ENCODE measurements at places on chromosomes 11 and 22.
A peak's percentile ranks its signal among the peaks of the same experiment; 100 is the strongest.

DNA sequence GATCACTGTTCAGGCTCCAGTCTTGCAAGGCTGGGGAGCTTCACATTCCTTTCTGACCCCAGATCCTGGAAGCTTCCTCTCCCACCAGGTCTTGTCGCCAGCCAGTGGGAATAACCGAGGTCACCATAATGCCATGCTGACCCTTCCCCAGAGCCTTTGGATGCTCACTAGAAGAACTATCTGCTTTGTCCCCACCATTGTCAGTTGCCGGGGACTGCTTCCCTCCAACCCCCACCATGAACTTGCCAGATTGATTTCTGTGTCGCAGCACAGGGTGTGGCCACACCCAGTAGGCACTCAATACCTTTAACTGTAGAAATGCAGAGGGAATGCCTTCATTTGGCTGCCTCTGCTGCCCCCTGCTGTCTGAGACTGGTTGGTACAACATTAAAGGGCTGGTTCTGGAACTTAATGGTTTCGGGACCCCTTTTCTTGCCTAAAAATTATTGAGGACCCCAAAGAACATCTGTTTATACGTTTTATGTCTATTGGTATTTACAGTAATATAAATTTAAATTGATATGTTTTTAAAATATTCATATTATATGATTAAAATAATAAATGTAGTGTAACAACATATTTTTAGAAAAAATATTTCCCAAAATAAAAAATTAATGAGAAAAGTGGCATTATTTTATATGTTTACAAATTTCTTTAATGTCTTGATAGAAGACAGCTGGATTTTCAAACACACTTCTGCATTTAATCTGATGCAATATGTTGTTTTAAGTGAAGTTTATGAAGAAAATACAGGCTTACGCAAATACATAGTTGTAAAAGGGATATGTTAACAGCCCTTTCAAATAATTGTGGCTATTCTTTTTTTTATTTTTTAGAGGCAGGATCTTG, 6.7 kb upstream of the GDPD5 start:
- peak; percentile 62 for DNase-seq

DNA sequence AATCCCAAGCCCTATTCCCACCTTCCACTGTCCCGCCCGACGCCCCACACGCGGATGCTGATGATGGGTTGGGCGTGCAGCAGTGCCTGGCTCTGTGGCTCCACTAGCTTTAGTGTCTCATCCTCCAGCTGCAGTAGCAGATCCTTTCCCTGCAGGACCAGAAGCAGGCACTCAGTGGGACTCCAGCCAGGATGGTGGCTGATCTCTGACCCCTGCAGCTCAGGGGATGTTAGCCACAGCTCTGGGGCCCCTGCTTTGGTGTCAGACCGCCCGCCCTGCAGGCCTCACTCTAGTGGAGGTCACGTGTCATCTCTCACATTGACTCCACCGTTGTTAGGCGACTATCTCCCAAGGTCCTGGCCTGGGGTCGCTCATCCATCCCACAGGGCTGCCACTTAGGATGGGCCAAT, 11.8 kb downstream of the SMPD1 start:
- no peak for DNase-seq

DNA sequence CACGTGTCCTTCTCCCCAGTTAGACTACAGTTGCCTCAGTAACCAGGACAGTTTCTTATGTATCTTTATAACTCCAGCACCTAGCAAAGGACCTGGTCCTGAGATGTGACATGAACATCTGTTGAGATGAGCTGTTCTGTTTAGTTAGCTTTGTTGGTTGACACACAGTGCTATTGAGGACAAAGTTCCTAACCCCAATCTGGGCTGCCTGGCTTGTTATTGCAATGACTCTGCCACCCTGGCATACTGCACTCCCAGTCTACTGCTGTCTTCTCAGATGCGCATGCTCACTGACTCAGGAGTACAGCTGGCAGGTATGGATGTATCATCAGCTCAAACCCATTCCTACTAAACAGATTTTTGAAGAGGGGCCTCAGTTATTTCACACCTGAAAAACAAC, 7.4 kb downstream of the DESI1 start:
- DNase-seq = no peak

GRCh38 chr22:49413551-49413950, 414.1 kb downstream of the BRD1 start:
- no peak for DNase-seq

- no peak for DNase-seq
Observed at GRCh38 chr11:130103296-130103814, 33.7 kb downstream of the APLP2 start.

DNA sequence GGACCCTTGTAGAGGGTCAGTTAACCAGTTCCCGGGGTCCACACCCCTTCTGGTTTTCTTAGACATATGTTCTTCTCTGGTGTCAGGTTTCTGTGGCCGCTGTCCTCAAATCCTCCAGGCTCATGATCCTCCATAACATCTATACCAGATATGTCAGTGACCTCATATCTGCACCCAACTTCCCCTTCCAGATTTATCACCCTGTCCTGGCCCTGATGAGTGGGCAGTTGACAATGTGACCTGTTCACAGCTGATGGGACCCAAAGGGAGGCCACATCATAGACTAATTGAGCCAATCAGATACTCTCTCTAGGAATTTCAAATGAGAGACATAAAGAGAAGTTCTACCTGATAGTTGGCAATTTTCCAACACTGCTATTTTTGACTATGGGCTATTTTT, 5.1 kb downstream of the DKK3 start:
- no peak for DNase-seq

DNA sequence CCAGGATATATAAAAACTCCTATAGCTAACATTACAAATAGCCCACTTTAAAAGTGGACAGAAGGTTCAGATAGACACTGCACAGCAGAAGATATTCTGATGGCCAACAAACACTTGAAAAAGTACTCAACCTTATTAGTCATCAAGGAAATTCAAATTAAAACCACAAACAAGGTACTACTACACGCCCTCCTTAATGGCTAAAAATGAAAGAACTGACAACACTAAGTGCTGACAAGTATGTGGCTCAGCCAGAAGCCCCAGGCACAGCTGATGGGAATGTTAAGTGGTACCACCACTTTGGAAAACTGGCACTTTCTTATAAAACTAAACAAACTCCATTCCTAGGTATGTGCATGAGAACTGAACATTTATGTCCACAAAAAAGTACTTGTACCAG, 320.1 kb downstream of the TBC1D22A start:
- no peak for DNase-seq

DNA sequence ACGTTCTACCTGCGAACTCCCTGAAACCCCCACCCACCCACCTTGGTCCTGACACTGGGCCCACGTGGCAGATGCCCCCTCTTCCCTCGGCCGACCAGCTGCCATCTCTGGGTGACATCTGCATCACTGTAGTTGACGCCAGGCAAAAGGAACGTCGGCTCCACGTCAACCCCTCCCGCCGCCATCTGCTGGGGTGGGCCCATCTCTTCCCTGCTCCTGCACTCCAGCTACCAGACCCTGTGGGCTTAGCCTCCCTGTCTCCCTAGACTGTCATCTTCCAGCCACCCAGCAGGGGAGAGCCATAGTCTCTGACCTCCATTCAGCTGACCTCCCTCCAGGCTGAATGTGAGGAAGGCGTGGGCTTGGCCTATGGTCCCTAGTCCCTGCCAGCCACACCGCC, 21.4 kb downstream of the CHID1 start:
- no peak for DNase-seq

DNA sequence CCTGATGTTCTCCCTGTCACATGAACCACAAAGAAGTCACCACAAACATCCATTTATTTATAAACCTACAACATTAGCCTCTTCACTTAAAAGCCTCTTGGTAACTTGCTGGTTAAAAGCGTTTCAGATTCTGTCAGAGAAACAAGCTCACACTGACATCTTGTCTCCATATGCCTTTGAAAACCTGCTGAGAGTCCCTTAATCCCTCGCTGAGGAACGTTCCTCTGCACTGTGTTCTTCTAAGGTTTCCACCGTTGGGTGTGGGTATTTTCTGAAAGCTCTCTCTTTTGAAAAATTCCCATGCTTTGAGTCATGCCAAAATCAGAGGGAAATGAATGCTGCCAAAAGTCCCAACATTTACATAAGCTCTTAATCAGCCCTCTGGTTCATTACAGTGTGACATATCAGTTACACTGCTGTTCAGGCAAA, 149.8 kb downstream of the CCDC34 start:
- DNase-seq = no peak

DNA sequence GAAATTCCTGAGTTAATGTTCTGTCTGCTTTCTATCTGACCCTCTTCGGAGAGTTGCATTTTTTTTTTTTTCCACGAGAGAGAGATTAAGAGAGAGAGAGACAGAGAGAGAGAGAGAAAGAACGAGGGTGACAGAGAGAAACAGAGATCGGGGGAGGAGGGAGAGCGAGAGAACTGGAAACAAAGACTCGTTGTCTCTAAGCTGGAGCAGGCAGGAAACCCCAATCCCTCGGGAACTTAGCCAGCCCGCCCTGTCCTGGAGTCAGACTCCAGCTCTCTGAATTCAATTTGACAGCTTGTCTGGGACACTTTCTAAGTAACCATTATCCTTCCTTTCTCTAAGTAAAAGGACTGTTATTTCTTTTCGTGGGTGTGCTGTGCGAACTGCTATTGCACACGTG, 76.9 kb downstream of the KCNJ1 start:
- DNase-seq = no peak

- DNase-seq = no peak
Observed at GRCh38 chr22:43447380-43447779, 35.6 kb downstream of the MPPED1 start.

DNA sequence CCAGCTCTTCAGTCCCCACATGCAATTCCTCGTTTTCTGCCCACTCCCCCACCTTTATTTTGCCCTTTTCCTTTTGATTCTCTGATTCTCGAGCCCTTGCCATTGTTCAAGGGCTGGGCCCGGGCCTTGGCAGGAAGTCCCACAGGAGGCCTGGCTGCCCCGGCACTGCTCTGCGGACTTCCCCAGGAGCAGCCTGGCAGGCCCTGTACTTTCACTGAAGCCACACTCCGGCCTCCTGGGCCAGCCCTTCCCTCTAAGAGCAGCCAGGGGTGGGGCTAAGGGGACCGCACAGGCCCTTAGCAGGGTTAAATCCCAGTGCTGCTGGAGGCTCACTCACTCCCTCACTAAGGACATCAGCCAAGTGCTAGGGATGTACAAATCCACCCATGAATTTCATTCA, 4.1 kb downstream of the LRRC32 start:
- DNase-seq = peak; percentile 58

DNA sequence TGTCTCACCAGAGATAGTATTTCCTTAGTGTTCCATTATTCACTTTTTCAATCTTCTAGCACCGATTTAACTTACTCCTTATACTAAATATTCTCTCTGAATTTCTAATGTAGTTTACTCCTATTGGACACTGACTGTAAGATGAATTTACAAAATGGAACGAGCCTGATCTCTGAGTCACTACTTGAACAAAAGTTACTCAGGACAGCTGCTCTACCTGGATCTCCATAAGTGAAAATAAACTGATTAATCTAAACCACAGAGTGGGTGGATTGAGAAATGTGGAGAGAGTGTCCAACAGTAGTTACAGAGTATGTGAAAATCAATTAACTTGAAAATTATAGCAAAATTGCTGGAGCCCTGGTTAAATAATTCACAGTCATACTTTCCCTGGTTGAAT, 141.7 kb upstream of the CHORDC1 start:
- DNase-seq = no peak

DNA sequence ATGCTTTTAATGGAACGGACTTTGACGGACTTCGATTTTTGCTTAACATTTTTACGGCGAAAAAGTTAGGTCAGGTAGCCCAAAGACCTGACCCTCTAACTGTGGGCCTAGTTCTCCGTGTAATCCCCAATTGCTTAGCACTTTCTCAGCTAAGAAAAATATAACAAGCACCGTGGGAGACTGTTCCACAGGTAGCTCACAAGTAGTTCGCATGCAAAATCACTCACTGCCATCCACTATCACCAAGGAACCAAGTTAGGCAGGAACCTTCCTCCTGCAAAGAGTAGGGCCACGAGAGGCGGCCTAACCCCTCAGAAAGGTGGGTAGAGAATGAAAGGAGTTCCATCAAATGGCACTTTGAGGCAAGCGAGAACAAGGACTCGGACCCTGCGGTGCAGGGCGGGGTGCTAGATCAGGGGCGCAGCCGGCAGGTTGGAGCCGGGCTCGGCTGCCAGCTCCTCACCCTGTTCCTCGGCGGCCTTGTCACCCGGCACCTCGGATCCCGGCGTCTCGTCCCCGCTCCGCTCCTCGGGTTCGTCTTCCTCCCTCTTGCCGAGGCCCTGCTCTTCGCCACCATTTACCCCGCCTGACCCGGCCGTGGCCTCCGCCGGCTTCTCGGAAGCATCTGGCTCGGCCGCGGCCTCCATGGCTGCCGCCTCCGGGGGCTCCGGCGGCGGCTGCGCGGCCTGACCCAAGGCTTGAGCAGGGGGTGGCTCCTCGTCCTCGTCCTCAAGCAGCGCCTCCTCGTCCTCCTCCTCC, 922 bp downstream of the HNRNPUL2 start:
- DNase-seq = no peak

DNA sequence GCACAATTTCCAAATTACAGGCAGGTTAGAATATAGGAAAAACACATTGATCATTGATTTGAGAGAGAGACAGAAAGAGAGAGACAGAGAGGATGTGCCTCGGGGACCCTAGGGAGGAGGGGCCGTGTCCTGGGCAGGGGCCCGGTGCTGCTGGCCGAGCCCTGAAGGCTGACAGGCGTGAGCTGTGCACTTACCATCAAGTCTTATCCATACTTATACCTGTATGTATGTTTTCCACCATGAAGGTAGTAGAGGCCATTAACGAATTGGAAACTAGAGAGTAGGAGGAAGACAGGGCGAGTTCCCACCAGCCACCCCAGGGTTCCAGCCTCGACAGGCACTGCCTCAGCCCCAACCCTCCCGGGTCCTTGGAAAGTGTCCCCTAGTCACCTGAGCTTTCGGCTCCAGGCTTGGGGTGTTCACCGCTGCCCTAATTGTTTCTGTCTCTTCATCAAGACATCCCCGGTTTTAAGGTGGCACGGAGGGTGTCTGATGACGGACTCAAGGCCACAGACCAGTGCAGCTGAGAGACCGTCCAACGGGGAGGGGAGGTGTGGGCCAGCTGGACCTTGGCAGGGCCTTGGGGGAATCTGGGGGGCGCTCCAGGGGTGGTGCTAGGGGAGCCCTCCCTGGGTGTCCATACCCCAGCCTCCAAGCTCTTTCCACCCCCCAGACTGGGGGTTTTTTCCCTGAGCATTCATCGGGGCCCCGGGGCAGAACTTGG, 431.3 kb downstream of the TBC1D22A start:
- no peak for DNase-seq

- no peak for DNase-seq
Observed at GRCh38 chr11:33044285-33044756, 4.9 kb downstream of the TCP11L1 start.

DNA sequence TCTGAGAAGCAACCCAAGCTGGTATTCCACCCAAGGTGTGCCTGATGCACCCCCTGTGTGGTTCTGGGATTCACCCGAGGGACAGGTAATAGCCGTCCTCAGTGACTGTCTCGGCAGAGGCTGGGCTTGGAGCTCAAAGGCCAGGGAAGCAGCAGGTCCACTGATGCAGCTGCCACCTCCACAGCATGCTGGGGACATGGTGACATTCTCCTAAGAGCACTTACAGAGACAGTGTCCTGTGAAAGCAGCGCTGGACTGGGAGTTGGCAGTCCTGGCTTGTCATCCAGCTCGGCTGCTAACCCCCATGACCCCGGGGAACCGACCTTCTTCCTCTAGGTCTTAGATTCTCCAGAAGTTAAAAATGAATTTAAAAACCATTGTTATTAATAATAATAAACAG, 72.8 kb downstream of the RPUSD4 start:
- no peak for DNase-seq

Data from GM12892 (cell line).